AG04450 (cell line): ENCODE measurements at places on chromosomes 6 and 20.
A peak's percentile ranks its signal among the peaks of the same experiment; 100 is the strongest.

DNA sequence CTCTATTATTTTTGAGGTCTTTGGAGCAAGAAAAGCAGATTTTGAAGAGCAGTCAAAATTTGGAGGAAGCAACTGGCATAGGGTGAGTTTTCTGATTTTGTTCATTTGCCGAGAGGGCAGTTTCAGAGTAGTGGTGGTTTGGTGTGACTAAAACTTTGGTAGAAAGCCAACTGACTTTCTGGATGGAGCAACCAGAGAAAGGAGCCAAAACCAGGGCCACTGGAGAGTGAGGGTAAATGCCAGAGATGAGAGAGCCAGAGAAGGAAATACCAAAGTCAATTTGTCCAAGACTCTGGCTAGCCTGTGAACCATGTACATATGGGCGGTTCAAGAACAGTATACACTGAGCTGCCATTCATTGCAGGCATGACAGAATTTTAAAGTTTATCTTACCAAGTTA is 40.5 kb upstream of the ZBTB24 start:
- no peak for DNase-seq

- DNase-seq: no peak
Measured at GRCh38 chr6:101513181-101513580, 119.7 kb downstream of the GRIK2 start.

- no peak for DNase-seq
Measured at GRCh38 chr6:49939993-49940498, 23.9 kb downstream of the DEFB114 start.

DNA sequence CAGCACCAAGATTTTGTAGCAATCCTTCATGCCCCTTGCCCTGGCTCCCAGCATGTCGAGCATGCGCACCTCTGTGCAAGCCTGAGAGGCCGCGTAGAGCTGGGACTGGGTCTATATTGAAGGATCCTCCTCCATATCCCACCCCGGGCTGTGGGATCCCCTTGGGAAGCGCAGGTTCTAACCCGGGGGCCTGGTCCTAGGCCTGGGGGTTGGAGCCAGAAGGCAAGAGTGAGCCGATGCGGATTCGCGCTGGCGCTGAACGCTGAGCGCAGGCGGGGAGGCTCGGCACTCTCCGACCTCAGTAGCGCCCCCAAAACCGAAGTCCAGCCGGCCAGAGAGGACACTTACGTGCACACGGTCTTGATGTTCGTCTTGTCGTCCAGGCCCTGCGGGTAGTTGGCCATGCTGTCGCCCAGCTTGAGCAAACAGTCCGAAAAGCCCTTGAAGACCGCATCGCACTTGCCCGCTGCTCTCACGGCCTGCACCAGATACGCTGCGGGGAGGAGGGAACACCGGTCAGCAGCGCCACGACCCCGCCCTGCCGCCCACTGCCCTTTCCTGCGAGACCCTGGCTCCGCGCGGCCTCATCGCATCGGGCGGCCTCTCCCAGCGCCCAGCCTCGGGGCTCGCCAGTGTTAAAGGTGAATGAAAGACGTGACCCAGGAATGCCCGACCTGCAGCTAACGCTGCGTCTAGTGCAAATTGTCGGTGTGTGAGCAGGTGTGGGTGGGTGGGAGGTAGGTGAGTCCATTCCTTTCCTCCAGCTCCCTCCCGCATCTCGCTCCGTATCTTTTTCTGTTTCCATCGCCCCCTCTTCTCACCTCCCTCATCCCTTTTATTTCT is 4.5 kb downstream of the NRN1 start:
- DNase-seq: no peak

GRCh38 chr6:105068407-105068806 is 111.4 kb downstream of the POPDC3 start:
- no peak for DNase-seq

DNA sequence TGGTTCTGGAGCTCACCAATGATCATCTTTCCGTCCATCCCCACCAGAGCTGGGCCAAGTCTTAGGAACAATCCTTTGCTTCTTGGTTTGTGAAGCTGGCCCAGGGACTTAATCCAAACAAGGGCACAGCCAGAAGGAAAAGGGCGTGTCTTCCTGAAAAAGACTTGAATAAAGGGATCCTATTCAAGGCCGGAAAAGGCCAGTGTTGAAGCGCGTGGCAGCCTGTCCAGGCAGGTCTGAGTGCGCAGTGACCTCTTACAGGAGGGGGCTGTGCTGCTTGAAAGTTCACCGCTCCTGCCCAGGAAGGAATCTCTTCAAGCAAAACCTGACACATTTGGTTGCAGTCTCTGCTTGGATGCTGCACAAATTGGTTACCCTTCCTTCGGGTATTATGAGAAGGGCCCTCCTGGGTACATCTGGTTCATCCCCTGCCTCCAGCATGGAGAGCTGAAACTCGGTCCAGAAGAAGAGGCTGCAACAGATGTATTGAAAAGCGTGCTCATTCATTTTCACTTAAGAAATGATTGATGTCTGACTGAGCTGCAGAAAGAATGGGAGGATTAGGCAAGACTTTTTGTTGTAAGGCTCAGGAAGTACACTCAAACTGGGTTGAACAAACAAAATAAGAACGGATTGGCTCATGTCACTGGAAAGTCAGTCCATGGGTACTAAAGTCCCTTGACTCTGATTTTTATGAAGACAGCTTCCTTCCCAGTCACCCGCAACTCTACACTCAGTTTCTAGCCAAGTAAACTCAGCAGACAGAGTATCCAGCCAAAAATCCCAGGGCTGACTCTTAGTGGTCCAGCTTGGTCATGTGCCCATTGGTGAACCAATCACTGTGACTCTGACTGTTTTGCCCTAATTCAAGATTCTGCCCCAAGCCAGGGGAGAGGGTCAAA is 136.3 kb downstream of the TFAP2C start:
- no peak for DNase-seq

DNA sequence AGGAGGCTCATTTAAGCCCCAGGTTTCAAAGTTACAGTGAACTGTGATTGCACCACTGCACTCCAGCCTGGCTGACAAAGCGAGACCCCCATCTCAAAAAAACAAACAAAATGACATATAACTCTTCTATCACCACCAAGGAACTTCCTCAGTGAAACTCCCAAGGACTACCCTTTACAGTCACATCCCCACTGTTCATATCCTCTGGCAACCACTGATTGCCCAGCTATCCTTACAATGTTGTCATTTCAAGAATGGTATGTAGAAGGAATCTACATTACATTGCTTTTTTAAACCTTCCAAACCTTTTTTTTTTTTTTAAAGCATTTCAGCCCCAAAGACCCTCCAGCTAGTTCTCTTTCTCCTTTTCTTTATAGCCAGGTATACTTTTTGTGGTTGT is 123.1 kb upstream of the CARMIL1 start:
- DNase-seq: no peak

DNA sequence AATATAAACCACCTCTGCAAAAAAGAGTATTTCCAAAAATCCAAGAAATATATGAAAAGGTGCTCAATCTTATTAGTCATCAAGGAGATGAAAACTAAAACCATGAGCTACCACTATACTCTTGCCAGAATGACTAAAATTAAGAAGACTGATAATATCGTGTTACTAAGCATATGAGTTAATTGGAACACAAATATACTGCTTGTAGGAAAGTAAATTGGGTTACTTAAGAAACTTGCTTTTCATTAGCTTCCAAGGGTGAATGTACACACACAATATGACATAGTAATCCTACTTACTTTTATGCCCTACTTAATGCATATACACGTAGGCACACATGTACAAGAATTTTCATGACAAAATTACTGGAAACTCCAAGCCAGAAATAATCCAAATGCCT is 3.4 kb downstream of the THEMIS start:
- DNase-seq: no peak

- no peak for DNase-seq
Measured at GRCh38 chr6:6346427-6347023, 26.1 kb upstream of the F13A1 start.

GRCh38 chr20:59412875-59413284 is 112.5 kb downstream of the EDN3 start:
- DNase-seq: no peak

GRCh38 chr6:43639984-43640800 is 4.6 kb downstream of the MAD2L1BP start:
- DNase-seq: no peak

DNA sequence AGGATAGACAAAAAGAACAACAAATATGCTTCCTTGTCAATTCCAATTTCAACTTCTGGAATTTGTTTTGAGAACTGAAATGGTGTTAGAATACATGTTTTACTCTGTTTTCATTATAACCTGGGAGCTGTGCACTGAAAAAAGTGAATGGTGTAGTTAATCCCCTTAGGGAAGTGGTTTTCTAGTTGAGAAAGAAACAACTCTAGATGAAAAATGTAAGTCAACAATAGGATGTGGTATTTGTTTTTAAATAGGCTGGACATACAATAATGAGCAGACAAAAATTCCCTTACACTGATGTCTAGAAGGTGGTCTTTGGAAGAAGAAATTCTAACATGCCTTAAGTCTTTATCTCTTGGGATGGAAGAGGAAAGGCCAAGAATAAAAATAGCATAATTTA is 59.9 kb upstream of the TINAG start:
- no peak for DNase-seq

DNA sequence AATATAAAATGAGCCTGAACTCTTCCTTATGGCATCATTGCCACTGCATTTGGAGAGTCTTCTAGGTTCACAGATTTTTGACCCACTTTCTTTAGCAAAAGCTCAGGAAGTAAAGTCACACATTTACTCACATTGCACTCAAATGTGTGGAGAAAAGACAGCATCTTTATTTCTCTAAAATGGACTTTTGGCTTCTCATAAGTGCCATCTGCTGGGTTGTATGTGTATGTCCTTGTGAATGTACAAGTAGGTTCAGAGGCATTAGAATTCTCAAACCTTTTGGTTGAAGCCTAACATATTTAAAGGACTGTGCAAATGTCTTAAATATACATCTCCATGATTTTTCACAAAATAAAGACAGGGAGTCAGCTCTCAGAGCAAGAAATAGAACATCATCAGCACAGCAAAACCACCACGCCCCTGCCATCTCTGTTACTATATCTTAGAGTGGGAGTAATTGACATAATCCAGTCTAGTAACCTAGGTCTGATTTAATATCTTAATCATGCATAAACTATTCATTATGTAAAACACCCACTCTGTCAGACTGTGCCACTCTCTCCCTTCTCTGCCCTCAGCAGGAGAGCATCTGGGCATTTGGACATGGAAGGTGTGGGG is 42.2 kb upstream of the SPTLC3 start:
- peak; percentile 18 for DNase-seq

DNA sequence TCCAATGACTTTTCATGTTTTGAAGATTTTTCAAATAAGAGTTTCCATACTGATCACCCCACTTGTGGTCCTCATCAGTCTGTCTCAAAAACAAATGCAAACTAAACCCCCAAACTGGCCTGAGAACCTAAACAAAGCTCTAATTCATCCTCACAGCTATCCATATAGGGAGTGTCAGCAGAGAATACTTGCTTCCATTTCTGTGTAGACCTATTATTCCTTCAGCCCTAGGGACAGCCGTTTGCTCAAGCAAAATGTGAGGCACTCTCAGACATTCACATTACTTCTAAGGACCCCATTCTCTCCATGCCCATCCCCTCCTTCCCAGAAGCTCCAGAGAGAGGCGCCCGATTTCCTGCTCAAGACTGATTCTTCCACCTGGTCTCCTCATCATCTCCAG is 24.6 kb downstream of the DNAAF9 start:
- DNase-seq: no peak

DNA sequence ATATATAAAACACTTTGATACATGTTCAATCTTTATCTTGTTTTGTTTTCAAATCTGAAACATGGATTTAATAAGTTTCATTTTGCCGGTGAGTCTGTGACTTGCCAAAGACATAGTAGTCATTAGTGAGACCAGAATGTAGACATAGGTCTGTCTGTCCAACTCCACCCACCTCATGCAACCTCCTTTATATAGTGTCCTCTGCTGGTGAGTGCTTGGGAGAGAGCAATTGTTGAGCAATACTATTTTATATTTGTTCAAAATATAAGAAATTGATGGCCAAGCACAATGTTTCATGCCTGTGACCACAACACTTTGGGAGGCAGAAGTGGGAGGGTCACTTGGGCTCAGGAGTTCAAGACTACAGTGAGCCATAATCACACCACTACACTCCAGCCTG is 10.8 kb upstream of the LY86 start:
- DNase-seq: no peak

- no peak for DNase-seq
Measured at GRCh38 chr20:44069203-44070011, 117.6 kb downstream of the JPH2 start.

DNA sequence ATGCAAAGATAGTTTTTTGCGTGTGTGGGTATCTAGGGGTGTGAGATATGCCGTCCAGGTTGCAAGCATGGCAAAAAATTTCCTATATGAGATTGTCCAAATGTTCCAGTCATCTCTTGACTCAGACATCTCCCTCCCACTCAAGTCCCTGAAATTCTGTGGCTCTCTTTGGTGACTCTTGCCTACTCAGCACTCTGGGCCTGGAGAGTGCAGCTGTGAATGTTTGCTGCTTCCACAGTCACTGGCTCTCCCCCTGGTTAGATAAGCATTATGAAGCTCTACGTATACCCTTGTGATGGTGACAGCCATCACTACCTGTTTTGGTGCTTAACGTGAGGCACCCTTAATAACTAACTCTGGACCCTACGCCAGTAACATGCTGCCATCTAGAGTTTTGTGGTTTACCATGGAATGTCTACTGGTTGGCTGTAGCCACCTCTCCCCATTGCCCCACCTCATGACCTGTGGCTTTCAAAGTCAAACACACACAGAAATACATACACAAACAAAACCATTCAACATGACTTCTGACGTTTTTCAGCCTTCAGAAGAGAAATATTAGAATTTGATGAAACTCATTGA is 621.9 kb upstream of the CITED2 start:
- no peak for DNase-seq

- no peak for DNase-seq
Measured at GRCh38 chr6:161815965-161816364, 542.1 kb upstream of the AGPAT4 start.
